ENCODE measurements at places on chromosomes 4 and X.

DNA sequence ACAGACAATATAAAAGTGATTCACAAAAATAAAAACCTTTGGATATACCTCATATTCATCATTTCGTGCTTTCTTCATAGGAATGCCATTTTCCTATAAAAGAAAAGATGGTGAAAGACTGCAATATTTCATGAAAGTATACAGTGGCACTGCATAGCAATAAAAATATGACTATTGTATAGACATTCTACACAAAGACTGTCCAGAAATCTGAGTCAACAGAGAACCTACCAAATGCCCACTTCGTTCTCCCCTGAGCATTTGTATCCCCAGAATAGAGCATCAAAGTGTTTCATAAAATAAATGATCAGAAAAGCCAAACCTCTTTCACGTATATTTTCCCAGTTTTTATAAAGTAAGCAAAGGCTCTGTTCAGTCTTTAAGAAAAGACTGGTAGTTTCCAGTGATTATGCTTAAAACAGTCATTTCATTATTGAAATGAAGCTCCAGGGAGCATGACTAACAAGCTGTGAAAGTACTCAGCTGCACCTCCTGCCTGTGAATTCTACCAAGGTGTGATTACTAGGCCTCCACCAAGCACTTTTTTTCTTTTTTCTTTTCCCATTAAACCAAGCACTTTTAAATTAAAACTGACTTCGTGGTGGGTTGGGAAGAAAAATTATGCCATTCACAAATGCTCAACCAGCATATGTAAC is 20.2 kb downstream of the PPA2 start:
- DNase-seq, result no peak

GRCh38 chrX:13825178-13825762 is 8.4 kb upstream of the GPM6B start:
- no peak for DNase-seq

DNA sequence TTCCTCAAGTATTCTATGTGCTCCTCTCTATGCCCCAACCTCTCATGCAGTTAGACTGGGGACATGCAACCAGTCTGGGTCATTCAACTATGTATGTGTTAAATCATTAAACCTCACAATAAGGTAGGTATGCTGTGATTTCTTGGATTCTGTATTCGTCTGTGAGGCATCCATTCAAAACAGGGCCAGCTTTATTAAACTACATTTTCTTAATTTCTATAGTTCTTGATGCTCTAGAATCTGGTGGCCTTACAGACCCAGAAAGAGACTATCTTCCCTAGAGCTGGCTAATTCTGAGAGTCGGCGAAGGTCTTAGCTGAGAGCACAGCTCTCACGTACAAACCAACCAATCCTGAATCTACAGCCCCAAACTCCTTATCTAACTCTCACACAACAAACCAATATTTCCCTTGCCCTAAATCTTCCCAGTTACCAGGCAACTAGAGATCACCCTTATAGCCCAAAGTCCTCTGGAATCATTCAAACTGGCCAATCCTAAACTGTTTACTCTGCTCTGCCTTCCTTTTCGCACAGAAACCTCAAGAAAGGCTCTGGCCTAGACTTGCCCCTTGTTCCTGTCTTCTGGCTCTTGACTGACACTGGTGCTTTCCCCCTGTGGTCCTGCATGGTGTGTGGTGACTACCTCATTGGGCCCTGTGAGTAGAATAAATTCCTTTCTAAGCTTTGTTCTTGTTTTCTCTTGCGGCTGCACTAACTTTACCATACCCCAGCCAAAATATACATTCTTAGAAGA is 203.5 kb upstream of the TET2 start:
- no peak for DNase-seq

- DNase-seq, result no peak
These were observed 36.3 kb upstream of the RBPJ start for GRCh38 chr4:26284536-26284935.

DNA sequence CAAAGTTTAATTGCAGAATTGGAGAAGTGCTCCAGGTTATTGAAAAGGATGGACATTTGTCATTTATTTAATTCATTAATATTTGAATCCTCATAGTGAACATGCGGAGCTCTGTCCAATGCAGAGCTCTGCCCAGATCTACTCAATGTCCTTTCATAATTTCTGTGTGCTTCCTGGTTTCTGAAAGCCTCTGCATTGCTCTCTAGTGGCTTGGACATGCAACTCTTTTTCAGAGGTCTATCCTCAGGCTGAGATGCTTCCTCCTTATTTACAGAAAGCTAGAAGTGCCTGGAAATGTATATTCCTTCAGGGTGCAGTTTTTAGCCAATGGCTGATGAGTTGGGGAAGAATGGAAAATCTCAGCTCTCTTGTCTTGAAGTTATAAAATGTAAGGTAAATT is 786.1 kb upstream of the AADAT start:
- DNase-seq, result no peak

All from heart right ventricle (tissue), 16 donors.